ENCODE measurements at places on chromosomes 16 and 17.

DNA sequence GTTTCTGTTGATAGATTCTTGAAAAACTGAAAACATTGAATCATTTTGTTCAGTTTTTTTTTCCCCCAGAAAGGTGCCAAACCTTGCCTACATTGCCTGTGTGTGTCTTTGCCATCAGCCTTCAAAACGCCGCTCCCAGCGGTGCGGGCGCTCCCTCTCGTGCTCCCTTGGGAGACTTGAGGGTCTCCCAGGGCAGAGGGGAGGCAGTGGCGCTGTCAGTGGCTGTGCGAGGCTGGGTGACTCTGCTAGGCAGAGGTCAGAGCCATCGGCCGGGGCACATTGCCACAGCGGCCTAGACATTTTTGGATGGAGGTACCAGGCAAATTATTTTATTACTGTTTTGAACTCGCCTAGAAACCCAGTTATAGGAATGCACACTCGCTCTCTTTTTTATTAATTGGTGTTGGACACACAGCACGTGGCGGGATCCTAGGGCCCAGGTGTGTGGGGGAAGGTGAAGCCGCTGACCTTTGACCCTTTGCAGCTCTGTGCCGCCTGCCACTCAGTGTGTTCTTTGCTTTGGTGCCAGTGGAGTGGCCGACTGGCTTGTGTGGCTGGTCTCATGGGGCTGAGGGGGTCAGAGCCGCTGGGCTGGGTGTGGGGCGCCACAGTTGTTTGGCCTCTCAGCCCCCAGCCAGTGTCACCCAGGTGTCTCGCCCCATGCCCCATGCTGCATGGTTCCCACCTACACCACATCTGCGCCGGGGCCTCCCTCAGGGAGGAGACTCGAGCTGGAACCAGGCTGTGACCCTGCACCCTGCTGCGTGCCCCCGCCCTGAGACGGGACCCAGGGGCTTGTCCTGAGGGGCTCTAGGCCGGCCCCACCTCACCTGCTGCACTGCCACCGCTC is 115.7 kb downstream of the BANP start:
- DNase-seq: no peak

DNA sequence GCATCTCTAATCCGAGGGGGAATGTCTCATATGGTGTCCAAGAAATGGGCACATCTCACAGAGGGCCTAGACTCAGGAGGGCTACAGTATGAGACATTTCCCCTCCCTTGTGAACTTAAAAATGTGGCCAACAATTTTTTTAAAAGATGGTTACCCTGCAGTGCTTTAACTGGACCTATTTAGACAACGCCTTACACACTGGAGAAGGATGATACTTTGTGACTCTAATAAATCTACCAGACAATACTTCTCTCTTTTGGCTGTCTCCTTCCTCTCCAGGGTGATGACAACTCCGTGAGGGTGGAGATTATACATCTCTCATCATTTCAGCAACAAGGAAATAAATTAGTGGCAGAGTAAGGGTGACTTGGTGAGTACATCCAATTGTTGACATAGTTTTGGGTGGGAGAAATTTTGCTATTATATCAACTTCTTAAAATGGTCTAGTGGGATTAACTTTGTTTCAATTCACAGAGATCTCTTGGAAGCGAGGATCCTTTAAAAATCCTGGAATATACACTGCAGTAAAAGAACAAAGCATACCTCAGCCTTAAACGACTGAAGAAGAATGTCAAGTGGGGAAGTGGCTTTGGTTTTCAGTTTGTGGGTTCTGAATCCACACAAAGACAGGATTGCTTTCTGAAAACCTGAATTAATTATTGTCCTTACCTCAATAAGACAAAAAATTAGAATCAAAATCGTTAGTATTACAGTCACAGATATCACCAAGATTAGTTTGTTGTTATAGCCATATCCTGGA is 89.8 kb downstream of the KPNA2 start:
- DNase-seq: no peak

GRCh38 chr16:53619235-53619634 is 84.4 kb downstream of the RPGRIP1L start:
- DNase-seq: no peak

GRCh38 chr16:20073203-20074098 is at the start of gene GPR139:
TSS of gene GPR139 (minus strand) at chr16:20073890. CDS start at chr16:20073616, 274 bp downstream.
- no peak for DNase-seq

DNA sequence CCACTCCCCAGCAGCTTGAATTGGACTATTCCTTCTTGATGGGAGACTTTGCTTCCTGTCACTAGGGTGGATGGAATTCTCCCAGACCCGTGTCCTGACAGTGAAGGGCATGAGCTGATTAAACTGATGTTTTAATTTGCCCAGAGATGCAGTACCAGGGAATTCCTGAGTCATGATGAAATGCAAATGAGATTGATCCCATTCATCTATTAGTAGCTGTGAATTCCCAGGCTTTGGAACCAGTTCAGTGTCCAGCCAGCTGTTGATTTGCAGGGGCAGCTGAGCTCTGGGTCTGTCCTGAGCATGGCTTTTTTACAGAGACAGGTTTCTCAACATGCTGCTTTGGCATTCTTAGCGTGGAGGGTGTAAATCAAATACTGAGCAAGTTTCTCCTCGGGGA is 157.9 kb downstream of the PITPNC1 start:
- no peak for DNase-seq

DNA sequence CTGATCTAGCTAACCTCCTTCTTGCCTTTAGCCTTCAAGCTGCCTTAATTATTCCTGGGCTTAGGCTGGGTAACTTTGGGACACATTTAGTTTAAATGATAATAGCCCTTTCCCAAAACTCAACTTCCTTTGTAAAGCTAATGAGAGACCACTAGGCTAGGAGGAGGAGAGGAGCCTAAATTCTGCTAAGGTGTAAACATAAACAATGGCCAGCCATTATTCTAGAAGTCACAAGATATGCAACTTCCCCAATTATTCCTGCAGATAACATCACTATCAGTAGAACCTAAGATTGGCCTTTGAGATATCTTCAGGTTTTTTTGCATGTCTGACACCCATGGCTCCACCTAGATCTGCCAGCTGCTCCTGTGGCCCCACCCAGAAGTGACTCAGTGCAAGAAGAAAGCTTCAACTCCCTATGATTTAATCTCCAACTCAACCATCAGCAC is 131.2 kb upstream of the FAM20A start:
- no peak for DNase-seq

All from iPS DF 6.9 (cell line).